ENCODE measurements at places on chromosomes 3 and 15. TPM values are rescaled to one million over a fixed set of nuclear protein-coding genes. Genes with fewer than 3 reads are reported as not detected.

Gene CFAP91
- not detected for total RNA-seq

Gene MAGI1
- total RNA-seq: 11.0 TPM

DNA sequence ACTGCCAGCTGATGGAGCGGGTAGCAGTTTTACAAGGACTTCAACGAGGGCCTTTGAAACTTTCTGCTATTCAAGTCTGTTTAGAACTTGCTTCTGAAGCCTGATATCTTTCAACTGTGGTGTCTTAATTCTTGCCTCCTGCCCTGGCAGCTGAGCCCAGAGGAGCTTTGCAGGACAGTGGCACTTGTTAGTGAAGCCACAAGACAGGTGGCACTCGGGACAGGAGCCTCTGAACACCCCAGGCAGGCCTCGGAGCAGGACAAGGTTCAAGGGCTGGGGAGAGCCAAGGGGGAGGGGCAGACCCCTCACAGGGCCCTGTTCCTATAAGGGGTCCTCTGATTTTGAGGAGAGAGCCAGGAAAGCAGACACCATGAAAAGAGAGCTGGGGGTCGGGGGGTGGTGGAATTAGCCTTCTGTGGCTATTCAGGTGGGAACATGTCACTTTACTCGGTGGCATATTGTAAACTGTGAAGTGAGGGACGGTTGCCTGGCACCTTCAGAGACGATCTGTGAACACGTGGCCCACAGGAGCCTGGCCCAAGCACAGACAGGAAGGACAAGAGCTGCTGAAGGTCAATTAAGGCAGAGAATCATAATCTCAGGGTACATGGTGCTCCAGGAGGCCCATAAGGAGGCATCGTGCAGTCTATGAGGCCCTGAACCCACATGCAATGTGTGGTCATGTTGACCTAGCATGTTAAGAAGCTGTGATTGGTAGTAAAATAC is 30.1 kb upstream of the KY start:
- no peak overlapping the region for H3K4me3 ChIP-seq
- H3K4me1 ChIP-seq: no peaks in the 10 kb centered on the region
- H3K36me3 ChIP-seq: no peaks in the 10 kb centered on the region
- no peak overlapping the region for H3K27ac ChIP-seq

DNA sequence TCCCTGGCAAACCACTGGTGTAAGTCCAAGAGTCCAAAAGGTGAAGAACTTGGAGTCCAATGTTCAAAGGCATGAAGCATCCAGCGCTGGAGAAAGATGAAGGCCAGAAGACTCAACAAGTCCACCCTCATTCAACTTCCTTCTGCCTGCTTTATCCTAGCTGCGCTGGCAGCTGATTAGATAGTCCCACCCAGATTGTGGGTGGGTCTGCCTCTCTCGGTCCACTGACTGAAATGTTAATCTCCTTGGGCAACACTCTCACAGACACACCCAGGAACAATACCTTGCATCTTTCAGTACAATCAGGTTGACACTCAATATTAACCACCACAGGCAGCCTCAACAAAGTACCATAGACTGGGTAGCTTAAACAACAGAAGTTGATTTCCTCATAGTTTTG is 245.9 kb upstream of the IGF1R start:
- no peak overlapping the region for H3K4me3 ChIP-seq
- no peaks in the 10 kb centered on the region for H3K27me3 ChIP-seq
- H3K4me1 ChIP-seq: no peaks in the 10 kb centered on the region
- DNase-seq: no peak
- H3K36me3 ChIP-seq: no peaks in the 10 kb centered on the region

Gene SSR3
- total RNA-seq: 197 TPM

GRCh38 chr15:76200083-76200465 is 111.2 kb downstream of the ETFA start:
- no peak overlapping the region for H3K4me3 ChIP-seq
- DNase-seq: no peak
- H3K4me1 ChIP-seq: no peaks in the 10 kb centered on the region
- no peaks in the 10 kb centered on the region for H3K27me3 ChIP-seq
- H3K36me3 ChIP-seq: no peaks in the 10 kb centered on the region
- H3K27ac ChIP-seq: no peak overlapping the region

Gene GP9
- total RNA-seq: not detected

GRCh38 chr3:155352900-155353490 is 59.5 kb upstream of the STRIT1 start:
- H3K36me3 ChIP-seq: no peaks in the 10 kb centered on the region
- H3K27me3 ChIP-seq: peaks cover 5% of the 10 kb centered on the region
- DNase-seq: no peak

- H3K36me3 ChIP-seq: no peaks in the 10 kb centered on the region
- no peak overlapping the region for H3K27ac ChIP-seq
- peaks cover 2% of the 10 kb centered on the region for H3K27me3 ChIP-seq
- DNase-seq: no peak
- no peaks in the 10 kb centered on the region for H3K4me1 ChIP-seq
These were observed 271.9 kb downstream of the MCTP2 start for GRCh38 chr15:94503293-94503692.

DNA sequence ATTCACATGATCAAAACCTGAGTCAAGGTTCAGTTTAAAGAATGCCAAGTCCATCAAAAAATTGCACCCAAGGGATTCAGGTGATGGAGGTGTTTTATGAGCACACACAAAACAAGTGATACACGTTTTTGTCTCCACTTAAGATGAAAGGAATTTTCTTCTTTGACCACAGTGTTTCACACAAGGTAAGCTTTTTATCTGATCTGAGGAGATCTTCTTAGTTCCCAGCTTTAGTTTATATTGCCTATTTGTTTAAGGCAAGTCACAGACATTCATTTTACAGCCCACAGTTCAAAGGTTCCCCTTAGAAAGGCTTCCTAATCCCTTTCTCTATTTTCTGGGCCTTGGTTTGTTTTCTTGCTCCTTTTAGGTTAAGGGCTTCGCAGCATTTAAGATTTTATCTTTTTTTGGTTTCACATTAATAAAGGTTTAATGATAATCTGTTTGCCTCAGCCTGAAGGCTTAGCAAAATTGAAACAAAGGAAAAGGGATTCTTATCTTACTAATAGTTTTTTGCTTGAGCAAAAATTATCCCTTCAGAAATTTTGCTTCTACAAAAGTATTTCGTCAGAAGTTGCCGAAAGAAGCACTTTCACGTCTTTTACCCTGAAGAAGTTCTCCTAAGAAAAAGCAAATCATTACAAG is 420.5 kb upstream of the NAALADL2 start:
- H3K4me1 ChIP-seq: peaks cover 11% of the 10 kb centered on the region
- no peaks in the 10 kb centered on the region for H3K36me3 ChIP-seq
- H3K4me3 ChIP-seq: no peak overlapping the region
- no peak for DNase-seq
- peaks cover 28% of the 10 kb centered on the region for H3K27me3 ChIP-seq

Gene TIGIT
- 6.3 TPM for total RNA-seq

Gene HCN4
- total RNA-seq: 0.02 TPM

DNA sequence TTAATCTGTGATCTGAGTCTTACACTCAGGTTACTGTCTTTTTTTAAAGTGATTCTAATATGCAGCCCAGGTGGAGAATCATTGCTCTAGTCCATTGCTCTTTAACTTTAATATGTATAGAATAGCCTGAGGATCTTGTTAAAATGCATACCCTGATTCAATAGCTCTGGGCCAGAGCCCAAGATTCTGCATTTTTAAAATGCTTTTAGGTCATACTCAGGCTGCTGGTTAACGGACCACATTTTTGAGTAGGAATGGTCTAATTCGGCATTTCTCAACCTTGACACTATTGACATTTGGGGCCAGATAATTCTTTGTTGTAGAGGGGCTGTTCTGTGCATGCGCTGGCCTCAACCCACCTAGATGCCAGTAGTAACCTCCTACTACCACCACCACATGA is 20.9 kb upstream of the FSTL1 start:
- DNase-seq: no peak
- H3K27me3 ChIP-seq: peaks cover 7% of the 10 kb centered on the region
- no peak overlapping the region for H3K27ac ChIP-seq
- no peaks in the 10 kb centered on the region for H3K36me3 ChIP-seq
- H3K4me3 ChIP-seq: no peak overlapping the region

Gene DTWD1
- total RNA-seq: 22.0 TPM

DNA sequence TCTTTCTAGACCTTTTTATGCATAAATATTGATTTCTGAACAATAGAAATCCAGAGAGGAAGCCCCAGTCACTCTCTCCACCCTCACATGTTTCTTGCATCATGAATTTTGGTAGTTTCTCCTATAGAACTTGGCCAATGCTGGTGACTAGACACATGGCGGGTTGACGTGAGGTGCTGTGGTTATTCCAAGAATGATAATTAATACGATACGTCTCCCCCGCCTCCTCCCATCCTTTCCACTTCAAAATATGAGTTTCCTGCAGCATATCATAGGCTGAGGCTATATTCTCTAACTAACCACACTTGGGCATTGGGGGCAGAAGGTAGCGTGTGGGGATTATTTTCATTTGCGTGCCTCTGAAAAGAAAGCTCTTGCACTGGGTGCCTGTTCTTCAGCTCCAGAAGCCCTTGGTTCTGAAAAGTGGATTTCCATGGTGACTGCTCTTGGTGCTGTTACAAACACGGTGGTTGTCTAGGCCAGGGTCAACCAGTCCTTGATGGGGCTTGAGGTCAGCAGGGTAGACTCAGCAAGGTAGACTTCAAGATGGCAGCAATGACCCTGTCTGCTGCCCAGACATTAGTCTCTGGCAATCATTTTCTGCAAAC is 5.3 kb downstream of the TNFSF10 start:
- peak overlapping the region; percentile 91 for H3K27ac ChIP-seq
- peaks cover 85% of the 10 kb centered on the region for H3K36me3 ChIP-seq
- no peaks in the 10 kb centered on the region for H3K27me3 ChIP-seq
- peaks cover 70% of the 10 kb centered on the region for H3K4me1 ChIP-seq
- H3K4me3 ChIP-seq: peak overlapping the region; percentile 74
- DNase-seq: peak; percentile 64
